ENCODE measurements at places on chromosomes 6 and 20. TPM values are rescaled to one million over a fixed set of nuclear protein-coding genes. Genes with fewer than 3 reads are reported as not detected.

The PLEKHG1 gene
- 4.4 TPM for total RNA-seq

The ANKS1A gene
- 23.4 TPM for total RNA-seq

The CTSZ gene
- total RNA-seq, result 420 TPM

The ALDH8A1 gene
- total RNA-seq, result not detected

Measured in HT-29 (cell line).